ENCODE measurements at places on chromosomes 11 and 22. TPM values are rescaled to one million over a fixed set of nuclear protein-coding genes. Genes with fewer than 3 reads are reported as not detected.

Gene MMP10
- 0.31 TPM for total RNA-seq

Gene CYTH4
- total RNA-seq, result 124 TPM

Gene EXPH5
- total RNA-seq, result 3.8 TPM

Gene MS4A6E
- total RNA-seq, result not detected

Gene FGF4
- total RNA-seq, result not detected

Gene OR5B21
- not detected for total RNA-seq

Gene ZNF74
- 1.2 TPM for total RNA-seq

Gene AIFM3
- 5.2 TPM for total RNA-seq

Gene IGLL1
- 0.31 TPM for total RNA-seq

Gene PNPLA3
- total RNA-seq, result not detected

Gene OR2AG1
- total RNA-seq, result not detected

Gene ME3
- 4.2 TPM for total RNA-seq

Gene KCNJ5
- total RNA-seq, result under 0.01 TPM

Gene CASP1
- total RNA-seq, result 99.5 TPM

Gene SAA4
- total RNA-seq, result not detected

Gene C11orf21
- total RNA-seq, result 17.3 TPM

Gene MAJIN
- not detected for total RNA-seq

Gene ALX4
- total RNA-seq, result not detected

Gene SYNGR1
- total RNA-seq, result 6.5 TPM

Gene TKFC
- total RNA-seq, result 18.5 TPM

Measured in mononuclear cell (primary cell).